ENCODE measurements at places on chromosomes 2 and 18.
A peak's percentile ranks its signal among the peaks of the same experiment; 100 is the strongest.

- DNase-seq: no peak
Measured at GRCh38 chr18:6885992-6886796, 156.7 kb downstream of the ARHGAP28 start.

DNA sequence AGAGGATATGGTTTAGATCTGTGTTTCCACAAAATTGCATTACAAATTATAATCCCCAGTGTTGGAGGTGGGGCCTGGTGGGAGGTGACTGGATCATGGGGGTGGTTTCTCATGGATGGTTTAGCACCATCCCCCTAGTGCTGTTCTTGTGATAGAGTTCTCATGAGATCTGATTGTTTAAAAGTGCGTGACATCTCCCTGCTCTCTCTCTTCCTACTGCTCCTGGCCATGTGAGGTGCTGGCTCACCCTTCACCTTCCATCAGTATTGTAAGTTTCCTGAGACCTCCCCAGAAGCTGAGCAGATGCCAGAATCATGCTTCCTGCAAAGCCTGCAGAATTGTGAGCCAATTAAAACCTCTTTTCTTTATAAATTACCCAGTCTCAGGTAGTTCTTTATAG lies 33.1 kb downstream of the LHCGR start:
- no peak for DNase-seq

DNA sequence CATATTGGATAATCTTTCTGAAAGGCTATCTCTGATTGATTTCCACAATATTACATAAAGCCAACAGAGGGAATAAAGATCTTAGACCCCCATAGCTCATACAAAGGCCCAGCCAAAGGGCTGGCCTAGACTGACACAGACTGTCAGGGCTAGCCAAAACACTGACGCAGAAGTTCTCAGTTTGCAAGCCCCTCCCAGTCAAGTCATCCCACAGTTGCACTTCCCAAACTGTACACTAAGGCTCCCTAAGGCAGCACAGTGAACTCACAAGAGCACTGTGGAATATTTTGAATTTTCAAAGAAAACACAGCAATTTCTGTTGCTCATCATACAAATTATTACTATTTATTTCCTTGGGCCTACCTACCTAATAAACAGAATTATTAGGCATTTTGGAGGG lies 244.9 kb downstream of the SP3 start:
- no peak for DNase-seq

DNA sequence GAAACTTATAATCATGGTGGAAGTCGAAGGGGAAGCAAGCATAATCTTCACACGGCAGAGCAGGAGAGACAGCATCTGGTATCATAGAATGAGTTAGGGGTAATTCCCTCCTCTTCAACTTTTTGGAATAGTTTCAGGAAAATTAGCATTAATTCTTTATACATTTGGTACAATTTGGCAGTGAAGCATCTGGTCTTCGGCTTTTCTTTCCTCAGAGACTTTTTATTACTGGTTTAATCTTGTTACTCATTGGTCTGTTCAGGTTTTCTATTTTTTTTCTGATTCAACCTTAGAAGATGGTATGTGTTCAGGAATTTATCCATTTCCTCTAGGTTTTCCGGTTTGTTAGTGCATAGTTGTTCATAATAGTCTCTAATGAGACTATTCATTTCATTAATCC lies 39.7 kb upstream of the ABCA12 start:
- DNase-seq: no peak

DNA sequence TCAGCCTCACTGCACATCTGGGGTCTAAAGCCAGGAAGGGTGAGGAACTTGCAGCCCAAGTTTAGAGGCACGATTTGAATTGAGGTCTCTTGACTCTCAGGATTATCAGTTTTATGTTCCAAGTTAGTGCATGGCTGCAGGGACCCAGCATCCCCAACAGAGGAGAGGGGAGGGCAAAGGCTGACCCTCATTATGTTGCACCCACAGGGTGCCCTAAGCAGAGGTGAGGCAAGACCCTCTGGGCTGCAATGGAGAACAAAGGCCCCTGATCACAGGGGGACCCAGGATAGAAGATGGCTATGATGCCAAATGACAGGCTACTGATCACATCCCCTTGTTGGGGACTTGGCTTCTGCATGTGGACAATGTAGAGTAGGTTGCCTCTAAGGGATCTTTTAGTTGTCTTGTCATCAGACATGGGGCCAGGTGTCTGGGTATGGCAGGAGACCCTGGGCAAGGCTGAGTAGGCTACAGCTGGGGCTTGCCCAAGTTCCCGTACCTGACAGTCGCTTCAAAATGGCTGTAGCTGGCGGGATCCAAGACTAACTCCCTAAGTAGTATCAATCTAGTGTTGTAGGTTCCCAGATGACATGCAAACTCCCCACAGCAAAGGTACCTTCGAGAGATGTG lies 4.5 kb upstream of the GDF7 start:
- no peak for DNase-seq

- DNase-seq: no peak
Measured at GRCh38 chr2:222641336-222641735, 14.6 kb downstream of the FARSB start.

GRCh38 chr2:200584639-200585038 lies 1.2 kb upstream of the AOX1 start:
- DNase-seq: no peak

DNA sequence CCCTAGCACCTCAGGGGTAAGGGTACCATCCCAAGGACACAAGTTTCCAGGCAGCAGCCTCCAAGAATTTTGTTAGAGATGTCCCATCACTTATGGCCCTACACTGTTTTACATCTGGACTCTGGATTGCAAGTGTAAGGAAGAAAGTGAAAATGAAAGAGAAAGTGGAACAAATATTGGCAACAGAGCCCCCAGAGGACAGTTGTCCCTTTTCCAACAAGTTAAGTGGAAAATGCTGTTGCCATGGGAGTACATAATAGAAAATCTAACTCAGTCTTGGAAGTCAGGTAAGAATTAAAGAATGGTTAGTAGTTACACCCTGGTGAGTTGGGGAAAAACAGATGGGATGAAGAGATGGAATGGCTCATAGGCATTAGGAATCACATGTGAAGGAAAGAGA lies 50.6 kb downstream of the TTC21B start:
- no peak for DNase-seq

- no peak for DNase-seq
Measured at GRCh38 chr18:25814841-25815458, 275.5 kb downstream of the SS18 start.

- no peak for DNase-seq
Measured at GRCh38 chr2:27754138-27754588, 17.4 kb upstream of the MRPL33 start.

GRCh38 chr2:12890481-12890991 lies 173.8 kb downstream of the TRIB2 start:
- DNase-seq: no peak

DNA sequence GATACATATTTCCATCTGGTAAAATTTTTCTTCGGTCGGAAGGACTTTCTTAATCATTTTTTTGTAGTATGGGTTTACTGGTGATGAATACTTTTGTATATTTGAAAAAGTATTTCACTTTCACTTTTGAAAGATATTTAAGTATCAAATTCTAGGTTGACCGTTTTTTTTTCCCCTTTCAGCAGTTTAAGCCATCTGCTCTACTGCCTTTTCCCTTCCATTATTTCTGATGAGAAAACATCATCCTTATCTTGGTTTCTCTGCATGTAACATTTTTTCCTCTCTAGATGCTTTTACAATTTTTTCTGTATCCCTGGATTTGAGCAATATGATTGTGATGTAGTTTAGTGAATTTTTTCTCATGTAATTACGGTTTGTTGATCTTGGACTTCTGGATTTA lies 87.0 kb downstream of the MTX2 start:
- DNase-seq: no peak

- no peak for DNase-seq
Measured at GRCh38 chr2:12303181-12304030, 413.3 kb upstream of the TRIB2 start.

GRCh38 chr2:143300536-143300935 lies 171.3 kb downstream of the ARHGAP15 start:
- DNase-seq: no peak

DNA sequence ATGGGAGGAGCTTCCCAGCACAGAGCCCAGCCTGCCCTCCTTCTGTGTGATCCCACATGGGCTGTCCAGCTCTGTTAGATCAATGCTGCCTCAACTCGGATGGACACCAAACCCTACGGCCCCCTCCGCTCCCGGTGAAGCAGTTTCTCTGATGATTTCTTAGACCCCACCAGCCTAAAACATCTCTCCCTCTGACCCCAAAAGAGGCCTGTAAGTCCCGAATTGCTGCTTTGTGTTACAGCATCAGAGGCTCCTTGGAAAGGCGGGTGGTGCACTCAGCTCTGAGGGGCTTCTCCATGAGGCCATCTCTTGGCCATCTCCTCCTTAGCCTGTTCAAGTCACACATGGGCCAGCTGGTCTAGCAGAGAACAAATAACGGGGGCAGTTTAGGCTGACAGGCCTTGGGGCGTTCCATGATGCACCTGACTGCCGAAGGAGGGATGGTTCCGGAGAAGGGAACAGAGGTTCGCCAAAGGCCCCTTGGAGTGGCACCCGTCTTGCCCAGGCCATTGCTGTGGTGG lies 240.7 kb downstream of the SH3RF3 start:
- no peak for DNase-seq

DNA sequence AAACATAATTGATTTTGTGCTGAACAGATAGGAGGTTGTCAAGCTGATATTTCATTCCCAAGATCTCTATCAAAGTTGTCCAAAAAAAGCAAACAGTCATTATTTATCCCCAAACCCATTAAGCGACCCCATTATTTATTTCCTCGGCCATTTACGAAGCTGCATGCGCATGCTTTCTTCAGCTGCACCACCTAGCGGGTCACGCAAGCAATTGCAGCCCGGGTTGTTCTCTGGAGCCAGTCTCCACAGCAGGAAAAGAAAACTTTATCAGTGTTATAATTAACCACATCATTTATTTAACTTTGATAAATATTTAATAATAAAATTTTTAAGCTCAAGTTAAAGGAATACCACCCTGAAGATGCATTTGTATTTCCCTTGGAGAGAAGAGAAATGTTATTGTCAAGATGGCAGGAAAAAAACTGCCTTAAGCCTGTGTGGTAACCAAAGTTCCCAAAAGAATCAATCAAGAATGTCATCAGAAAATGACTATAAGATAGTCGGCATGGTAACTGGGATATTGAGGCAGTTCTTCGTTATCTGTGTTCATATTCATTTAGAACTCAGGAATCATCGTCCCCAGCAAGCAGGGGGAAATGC lies 304.7 kb downstream of the FBXO15 start:
- DNase-seq: peak; percentile 23

GRCh38 chr2:181172676-181173075 lies 192.3 kb downstream of the UBE2E3 start:
- no peak for DNase-seq

DNA sequence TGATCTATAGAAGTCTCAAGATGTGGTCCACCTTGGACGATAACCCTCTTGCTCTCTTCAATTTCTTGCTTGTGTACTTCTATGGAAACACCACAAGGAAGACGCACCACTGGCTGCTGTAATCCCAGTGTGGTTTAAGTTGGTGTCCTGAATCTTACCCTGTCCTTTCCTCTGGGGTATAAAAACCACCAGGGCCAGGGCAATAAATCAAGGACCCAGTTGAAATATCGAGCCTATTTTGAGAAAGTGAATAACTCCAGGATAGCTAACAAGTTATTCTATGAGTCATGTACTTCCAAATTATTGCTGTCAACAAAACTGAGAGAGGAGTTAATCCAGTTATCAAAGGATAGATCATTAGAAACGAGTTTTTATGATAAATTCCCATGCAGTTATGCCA lies 137.0 kb downstream of the RND3 start:
- no peak for DNase-seq

- DNase-seq: no peak
Measured at GRCh38 chr2:241562269-241562891, 3.8 kb downstream of the BOK start.

DNA sequence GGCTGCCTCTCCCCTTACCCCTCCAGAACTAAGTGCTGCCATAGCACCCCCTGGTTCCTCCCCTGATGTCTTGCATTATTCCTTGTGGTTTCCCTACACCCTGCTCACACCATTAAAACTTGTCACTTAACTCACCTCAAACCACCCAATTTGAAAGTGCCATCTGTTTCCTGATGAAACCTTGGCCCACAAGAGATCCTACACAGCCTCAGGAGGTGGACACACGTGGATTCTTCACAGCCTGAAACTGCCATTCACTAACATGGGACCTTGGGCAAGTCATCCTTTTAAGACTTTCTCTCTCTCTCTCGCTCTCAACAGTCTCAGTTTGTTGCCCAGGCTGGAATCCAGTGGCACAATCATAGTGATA lies 27.5 kb upstream of the FAM124B start:
- no peak for DNase-seq

DNA sequence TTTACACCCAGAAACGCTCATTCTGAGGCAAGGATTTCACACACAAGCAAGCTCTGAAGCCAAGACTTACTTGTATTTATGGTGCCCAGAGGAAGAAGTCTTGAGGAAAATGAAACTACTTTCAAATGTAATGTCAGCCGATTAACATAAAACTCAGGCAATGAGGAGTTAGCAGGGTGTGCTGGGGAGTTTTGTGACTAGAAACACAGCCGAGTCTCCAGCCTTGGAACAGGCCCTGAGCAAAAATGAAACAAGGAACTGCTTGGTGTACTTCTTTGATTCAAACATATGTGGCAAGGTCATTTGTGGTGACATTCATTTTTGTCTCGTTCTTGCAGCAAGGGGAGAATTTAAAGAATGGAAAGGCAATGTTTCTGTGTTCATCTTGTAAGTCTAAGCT lies 4.5 kb downstream of the DYTN start:
- DNase-seq: no peak

- DNase-seq: peak; percentile 2
Measured at GRCh38 chr2:128584296-128584890, 265.7 kb upstream of the HS6ST1 start.

- no peak for DNase-seq
Measured at GRCh38 chr2:138782383-138782782, 2.2 kb upstream of the NXPH2 start.

DNA sequence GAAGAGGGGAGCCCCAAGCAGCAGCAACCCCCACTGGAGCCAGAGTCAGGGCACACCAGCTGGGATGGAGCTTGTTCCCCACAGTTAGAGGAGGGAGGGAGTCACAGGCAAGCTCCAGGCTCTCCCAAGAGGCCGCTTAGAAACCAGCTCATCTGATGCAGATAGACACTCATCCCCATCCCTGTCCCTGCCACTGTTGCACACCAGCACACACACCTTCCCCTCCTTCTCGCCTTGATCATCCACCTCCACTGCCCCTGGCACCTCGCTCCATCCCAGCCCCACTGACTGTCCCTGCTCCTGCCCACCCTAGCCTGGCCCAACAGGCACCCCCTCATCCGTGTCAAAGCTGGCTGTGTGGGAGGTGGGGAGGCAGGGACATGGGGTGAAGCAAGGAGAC lies 1.5 kb upstream of the RUFY4 start:
- DNase-seq: no peak

DNA sequence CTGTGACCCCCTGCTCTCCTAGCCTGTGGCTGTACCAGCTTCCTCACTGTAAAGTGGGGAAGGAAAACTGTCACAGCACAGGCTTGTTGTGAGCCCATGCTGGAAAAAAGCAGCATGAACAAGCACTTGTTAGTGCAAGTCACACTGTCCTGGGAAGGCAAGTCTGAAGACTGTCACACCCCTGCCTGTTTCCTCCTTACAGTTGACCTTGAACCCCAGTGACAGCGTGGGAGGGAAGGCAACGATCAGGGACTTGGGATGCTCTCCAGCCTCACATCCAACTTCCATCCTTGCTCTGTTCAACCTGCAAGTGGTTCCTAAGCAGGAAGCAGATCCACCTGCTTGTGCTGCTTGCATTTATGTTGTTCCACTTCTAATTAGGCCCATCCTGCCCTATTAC lies 311.3 kb upstream of the KLHL29 start:
- DNase-seq: no peak
